LHCN-M2 (cell line): ENCODE measurements at places on chromosomes 5 and 9. TPM values are rescaled to one million over a fixed set of nuclear protein-coding genes. Genes with fewer than 3 reads are reported as not detected.
A peak's percentile ranks its signal among the peaks of the same experiment; 100 is the strongest.

IL7R gene
- total RNA-seq = 6.7 and 7.3 TPM in 2 replicates

ADRA1B gene
- total RNA-seq = 0.71 and 1.1 TPM in 2 replicates

- no peak for DNase-seq
Measured at GRCh38 chr5:107301999-107302398, 368.7 kb downstream of the EFNA5 start.

DNA sequence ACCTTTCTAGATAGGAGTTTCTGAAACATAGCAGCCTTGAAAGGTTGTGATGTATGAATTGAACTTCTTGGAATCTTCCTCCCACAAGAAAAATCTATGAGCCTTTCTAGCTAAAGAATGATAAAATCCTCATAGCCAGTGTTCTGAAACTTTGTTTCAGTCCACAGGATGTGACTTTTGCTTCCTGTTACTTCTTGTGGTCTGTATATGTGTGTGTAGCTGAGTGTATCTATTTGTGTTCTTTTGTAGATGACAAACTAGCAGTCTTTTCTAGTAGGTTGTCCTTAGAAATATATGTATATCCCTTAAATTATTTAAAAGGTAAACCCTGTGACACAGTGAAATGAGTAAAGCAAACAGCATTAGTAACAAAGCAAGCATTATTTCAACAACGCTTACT, 188.8 kb downstream of the MRPS30 start:
- no peak for DNase-seq

- DNase-seq = peak; percentile 30
Measured at GRCh38 chr9:29691758-29692407, 2118.6 kb upstream of the C9orf72 start.
